ENCODE measurements at places on chromosomes 7 and 10.

GRCh38 chr10:123381224-123381623, 227.0 kb downstream of the BUB3 start:
- DNase-seq: no peak

DNA sequence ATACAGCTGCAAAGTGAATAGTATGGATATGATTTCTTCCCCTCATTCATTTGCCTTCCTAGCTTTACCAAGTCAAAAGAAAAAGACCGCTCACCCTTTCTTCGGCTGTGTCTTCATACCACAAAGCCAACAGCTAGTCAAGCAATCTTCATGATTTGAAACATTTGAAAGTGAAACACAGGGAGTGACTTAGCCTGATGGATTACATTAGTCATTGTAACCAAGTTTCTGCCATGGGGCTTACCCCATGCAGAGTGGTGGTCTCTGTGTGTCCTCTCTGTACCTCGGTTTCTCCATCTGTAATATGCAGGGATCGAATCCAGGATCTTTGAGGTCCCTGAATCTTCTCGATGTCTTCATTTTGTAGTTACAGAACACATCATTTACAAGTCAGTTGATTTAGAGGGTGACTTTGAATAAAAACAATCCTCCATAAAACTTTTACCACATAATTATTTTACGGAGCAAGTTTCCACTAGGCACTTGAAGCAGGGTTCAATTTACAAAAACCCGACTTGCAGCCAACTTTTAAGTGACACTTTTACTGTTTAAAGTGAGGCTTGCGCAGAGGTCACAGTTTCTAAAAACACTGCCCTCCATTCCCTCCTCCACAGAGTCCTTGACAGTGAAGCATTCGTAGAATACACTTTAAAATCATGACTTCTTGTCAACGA, 2.2 kb upstream of the LGI1 start:
- no peak for DNase-seq

DNA sequence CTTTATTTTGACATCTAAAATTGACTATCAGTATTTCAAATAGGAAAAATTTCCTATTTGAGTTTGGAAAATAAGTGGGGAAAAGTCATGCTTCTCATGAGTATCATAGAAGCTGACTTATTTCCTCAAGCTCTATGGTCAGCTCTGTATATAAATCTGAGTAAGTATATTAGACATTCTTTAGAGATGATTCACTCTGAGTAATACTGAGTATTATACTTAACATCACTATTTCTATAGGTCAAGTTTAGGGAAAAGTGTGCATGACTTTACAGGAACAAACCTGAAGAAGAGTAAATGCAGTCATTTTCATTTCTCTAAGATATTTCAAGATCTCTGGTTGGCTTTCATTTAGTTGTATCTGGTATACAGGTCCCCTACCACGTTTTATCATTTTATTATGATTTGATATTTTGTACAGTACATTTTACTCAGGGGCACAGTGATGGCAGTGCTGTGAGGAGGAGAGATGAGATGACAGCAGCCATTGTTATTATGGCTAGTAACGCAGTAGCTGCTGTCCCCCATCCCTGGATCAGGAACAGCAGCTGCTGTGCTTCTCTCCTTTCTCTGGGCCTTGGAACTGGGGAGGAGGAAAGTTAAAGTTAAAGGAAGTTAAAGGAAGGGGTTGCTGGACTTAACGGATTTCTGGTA, 15.2 kb downstream of the SND1 start:
- DNase-seq: no peak

GRCh38 chr7:90994601-90995000, 269.6 kb upstream of the FZD1 start:
- DNase-seq: no peak

GRCh38 chr7:55092186-55092974, 73.6 kb downstream of the EGFR start:
- DNase-seq: no peak

DNA sequence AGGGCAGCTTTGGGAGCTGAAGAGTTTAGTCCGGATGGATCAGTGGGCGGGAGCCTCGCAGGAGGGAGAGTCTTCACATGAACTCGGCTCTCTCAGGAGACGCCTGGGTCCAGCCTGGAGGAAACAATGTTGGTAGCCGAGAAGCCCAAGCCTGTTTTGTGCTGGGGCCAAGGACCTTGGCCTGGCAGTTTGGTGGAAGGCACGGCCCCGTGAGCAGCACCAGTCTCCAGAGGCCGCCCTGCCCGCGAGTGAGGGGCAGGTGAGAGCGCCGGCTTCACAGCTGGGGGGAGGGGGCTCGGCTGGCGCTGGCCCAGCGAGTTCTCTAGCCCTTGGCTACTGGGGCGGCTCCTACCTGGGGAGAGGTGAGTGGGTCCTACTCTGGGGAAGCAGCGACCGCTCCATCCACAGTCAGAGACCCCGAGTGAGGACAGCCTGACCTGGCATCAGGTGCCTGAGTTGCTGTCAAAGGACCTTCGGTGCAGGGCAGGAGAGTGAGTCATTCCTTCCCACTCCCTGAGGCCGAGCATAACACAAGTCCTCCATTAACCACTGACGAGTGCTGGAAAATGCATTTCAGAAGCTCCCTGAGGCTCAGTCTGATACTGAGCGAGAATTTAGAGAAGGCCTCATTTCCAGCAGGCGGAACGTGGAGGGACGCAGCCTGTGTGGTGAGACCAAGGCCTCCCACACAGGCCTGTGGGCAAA, 89.3 kb upstream of the DIP2C start:
- no peak for DNase-seq

GRCh38 chr10:19461588-19461987, 354.6 kb upstream of the PLXDC2 start:
- no peak for DNase-seq

- no peak for DNase-seq
Observed at GRCh38 chr10:17381502-17382142, 72.8 kb downstream of the ST8SIA6 start.
